ENCODE measurements at places on chromosomes 6 and 20.

GRCh38 chr20:10673842-10674683, at the start of gene JAG1:
TSS of gene JAG1 (minus strand) at chr20:10673999. CDS start at chr20:10673530, 469 bp downstream.
- DNase-seq, result no peak

- DNase-seq, result no peak
These were observed 16.8 kb downstream of the MYLK4 start for GRCh38 chr6:2733736-2734480.

- DNase-seq, result no peak
These were observed 60.8 kb downstream of the MOCS1 start for GRCh38 chr6:39873439-39873838.

DNA sequence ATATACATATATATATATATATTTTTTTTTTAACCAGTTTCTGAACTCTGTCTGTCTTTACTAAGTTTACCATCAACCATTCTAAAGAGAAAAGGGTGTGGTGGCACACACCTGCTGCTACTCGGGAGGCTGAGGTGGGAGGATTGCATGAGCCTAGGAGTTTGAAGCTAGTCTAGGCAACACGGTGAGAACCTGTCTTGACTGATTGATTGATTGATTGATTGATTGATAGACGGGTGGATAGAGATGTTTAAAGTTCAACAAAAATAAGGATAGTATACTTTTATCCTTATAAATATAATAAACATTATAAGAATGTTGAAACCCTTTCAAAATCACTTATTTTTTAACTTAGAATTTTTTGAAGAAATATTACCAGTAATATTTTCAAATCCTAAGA, 30.2 kb downstream of the CEP57L1 start:
- DNase-seq, result no peak

DNA sequence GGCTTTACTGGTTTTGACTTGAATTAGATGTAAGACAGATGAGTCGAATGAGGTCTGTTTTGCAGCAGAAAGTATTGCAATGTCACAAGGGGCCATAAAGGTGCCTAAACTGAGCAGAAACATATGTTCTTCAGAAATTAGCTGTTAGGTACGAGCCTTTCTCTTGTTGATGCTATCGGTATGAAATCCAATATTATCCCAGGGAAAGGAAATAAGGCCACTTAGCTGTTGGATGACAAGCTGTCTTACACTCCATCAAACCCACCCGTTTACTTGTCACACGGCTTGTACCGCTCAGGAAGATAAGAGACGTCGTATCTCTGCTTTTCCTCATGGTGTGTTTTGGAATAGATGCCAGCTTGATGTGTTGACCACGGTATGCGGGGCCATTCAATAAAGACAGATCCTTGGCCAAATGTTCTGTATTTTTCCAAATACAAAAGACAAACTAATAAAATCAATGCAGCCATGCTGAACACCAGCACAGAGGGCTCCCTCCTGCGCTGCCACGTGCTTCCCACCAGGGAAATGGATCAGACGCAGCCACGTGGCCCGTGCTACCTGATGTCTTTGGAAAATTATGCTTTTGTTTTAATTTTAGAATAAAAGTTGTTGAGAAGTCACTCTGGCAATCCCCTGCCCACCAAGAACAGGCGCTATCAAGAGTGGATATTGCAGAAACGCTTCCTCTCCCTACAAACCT, 255.9 kb upstream of the SULF2 start:
- DNase-seq, result no peak

DNA sequence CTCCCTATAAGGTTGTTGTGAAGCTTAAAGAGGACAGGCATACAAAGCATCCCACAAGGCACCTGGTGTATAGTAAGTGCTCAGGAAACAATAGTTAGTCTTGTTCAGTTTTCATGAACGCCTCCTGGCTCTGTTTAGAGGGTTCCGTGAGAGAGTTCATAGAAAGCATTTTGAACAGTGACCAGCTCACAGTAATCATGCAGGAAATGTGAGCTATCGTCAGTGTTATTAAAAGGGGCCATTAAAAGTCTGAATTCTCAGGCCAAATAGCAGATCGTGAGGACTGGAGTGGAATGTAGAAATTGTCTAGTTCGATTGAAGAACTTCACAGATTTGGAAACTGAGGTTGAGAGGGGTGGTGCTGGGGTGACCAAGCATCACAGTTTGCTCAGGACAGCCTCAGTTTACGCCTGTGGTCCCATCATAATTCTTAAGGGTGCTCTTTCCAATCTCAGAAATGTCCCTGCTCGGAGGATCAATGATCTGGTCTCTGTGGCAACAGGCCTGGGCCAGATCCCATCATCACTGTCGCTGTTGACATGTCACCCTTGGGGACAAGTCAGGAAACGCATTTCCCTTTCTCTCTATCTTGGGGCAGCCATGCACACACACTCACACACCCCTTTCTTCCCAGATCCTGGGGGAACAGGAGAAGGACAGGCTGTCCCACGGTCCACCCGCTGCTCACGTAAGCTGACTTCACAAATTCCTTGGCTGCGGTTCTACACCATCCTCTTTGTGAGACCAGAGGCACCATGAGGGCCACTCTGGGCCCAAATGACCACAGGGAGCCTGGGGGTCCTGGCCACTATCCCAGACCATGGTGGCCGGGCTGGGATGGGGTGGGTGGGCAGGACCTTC, 7.2 kb downstream of the TGM2 start:
- DNase-seq, result no peak

GRCh38 chr20:8545212-8545611, 413.1 kb downstream of the PLCB1 start:
- DNase-seq, result no peak

DNA sequence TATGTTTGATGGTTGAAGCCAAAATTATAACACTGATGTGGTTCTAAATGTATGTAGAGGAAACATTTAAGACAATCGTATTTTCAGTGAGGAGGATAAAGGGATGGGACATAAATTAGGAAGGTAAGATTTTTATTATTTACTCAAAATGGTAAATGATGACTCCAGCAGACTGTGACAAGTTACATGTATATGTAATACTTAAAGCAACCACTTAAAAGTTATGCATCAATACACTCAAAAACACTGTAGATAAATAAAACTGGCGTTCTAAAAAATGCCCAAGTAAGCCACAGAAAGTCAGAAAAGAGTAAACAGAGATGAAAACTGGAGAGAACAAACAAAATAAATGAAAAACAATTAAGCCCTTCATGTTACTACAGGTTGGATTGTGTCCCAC, 18.7 kb downstream of the HLA-DMB start:
- DNase-seq, result no peak

DNA sequence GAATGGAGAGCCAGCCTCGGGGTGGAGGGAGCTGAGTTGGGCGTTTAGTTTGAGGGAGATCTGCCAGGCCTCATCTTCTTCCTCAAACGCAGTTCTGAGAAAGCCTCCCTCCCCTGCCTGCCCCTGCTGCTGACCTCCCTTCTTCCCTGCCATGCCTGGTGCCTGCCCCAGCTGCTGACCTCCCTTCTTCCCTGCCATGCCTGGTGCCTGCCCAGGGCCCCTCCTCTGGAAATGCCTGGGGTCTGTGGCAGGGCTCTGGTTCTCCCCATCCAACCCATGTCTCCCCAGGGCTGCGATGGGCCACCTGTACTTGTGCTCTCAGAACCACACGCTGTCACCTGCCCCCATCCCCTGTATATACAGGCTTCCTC, 114.6 kb downstream of the VEGFA start:
- DNase-seq, result no peak

DNA sequence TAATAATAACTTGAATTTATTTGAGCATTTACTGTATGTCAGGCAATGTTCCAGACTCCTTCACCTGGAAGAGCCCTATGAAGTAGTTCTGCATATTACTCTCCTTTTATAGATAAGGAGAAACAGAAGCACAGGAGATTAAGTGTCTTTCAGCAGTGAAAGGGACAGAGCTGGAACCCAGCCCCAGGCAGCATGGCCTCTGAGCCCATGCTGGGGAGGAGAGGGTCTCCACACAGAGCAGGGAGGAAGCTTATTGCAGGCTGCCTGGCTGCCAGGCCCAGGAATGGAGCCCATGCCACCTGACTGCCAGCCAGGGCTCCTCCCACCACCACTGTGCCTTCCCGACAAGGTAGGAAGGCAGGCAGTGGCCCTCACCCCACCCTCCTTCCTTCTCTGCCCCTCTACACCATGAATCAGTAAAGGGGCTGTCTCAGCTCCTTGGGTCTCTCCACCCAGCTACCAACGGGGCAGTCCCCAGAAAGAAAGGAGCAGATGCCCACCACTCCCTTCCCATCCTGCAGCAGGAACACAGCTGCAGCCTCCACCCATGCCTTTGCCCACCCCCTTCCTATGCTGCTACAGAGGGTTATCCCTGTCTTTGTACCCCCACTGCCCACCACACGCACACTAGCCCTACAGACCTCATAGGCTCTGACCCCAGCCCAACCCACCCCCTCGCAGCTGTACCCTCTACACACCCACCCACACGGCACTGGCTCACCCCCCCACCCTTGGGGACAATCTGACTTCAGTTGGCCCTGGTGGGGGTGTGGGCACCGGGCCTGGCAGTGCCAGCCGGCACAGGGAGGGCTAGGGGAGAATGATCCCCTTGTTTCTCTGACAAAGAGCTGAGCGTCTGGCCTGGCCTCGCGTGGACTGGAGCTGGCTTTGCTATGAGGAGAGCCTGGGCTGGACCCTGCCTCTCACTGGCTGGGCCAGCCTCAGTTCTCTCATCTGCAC, 41.8 kb downstream of the TFEB start:
- DNase-seq, result no peak

DNA sequence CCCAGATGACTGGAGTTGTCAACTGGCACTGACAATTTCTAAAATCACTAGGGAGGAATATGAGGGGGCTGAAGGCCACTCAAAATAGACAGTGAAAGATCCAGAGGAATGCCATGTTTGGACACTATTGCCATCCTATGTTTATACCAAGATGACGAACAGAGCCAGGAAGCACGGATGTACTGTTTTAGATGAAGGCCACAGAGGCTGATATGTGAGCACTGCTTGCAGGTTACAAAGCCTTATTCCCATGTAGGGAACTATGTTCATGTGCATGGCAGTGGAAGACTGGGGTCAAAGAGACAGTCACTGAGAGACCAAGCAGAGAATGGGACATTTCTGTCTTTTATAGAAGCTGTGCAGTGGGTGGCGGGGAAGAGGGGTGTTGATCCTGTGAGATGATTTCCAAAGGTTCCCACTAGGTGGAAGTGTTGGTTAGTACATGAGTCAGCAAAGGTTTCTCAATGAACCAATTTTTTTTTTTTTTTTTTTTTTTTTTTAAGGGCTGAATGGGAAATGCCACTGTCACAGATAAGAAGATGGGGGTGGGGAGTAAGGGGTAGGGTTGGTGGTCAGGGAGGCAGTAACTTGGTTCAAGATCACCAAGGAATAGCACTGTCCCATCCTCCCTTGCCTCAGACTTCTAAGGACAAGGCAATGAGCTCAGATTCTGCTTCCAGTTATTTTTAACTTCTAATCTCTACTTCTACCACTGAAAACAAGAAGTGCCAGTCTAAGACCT, 46.7 kb upstream of the MOCS1 start:
- no peak for DNase-seq

DNA sequence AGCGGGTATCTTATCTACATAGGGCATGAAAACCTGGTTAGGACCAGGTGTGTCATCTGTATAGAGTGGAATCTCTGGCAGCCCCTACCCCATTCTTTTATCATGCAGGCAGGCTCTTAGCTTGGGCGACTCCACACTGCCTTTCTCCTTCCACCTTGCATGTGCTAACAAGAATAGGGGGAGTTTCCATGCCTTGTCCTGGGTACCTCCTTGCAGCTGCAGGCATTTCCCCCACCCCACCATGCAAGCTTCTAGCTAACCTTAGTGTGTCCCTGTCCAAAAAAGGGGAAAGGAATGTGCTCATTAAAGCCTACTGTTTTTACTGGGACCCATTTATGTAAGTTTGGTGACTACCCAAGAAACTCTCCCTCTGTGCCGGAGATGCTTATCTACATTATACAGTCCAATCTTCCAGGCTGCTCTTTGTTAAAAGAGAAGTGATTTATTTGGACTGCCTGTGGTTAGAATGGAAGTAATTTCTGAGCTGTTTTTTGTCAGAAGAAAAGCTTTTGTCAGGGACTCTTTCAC, 10.5 kb upstream of the CEP43 start:
- DNase-seq, result no peak

DNA sequence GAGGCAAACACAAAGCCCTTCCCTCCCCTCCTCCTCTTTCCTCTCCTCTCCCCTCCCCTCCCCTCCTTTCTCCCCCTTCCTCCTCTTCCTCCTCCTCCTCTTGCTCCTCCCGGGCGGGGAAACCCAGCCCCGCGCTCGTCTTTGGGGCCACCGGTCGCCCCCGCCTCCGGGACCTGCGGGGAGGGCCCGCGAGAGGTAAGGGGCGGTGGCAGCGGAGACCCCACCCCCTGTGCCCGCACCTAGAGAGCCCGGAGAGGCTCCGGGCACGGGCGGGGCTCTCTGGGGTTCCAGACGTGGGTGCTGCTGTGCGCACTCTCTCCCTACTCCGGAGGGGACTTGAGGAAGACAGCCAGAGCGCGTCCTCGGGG, at the start of gene RIN2:
Gene RIN2 (plus strand): TSS at position 126 of the 368 bp plus-strand sequence. CDS start 131,344 bp downstream, outside the sequence.
- no peak for DNase-seq

DNA sequence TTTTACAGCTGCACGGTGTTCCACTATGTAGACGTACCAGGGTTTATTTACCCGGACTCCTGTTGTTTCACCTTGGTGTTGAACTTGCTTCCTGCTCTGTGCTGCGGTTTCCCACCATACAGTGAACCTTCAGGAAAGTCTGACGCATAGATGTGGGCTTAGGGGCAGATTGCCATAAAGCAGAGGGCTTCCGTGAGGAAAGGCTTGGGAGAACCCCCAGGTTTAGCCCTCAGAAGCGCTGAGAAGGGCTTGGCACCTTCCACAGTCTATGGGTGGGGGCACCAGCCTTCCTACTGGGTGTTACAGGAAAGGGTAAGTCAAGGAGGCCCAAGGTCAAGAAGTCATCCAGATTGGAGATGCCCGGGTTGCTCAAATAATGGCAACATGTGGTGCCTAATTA, 19.2 kb upstream of the MRPS18A start:
- DNase-seq, result no peak

All from stimulated activated naive CD4-positive, alpha-beta T cell (primary cell).